ENCODE measurements at places on chromosomes 6 and 20.

DNA sequence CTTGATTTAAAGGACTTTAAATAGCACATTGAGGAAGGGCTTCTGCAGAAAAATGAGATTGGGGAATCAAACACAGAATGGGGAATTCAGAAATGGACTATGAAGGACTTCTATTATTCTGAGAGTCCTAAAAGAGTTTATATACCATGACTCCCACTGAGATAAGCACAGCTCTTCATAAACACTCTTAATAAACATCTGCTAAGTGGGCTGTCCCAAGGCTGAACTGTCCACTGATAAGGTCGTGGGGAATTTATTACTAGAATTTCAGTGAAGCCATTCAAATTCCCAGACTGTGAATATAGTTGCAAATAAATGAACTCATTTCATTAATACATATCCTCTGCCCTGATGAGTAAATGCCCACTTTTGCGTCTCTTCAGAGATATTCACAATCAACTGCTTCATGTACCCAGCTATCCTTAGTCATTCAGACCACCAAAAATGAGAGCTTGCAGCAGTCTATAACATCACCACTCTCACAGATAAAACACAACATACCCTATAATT lies 468.2 kb upstream of the RUNX2 start:
- no peak for DNase-seq

GRCh38 chr6:38306931-38307330 lies 332.8 kb downstream of the BTBD9 start:
- no peak for DNase-seq

DNA sequence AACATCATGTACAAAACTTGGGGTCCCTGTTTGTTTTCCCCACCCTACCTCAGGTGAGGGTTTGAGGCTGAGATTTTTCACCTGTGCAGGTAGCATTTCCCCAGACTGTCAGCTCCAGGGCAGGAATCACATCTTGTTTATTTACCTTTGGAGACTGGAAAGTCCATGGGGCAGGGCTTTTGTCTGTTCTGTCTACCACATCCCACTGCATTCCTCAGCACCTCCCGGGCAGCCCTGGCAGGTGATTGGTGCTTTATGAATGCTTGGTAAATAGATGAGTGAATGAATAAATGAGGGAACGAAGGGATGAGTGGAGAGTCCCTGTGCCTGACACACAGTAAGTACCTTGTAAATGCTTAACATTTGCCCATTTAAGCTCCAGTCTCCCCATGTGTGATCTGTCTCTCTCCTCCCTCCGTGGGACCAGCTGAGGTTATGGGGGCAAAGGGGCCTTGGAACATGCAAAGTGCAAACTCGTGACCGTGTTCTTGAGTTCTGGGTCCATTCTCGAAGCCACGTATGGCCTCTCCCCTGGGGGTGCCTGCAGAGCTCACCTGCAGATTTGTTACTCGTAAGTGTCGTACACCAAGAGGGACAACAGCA lies 69.7 kb upstream of the PMEPA1 start:
- no peak for DNase-seq

GRCh38 chr20:10783707-10784553 lies 110.1 kb upstream of the JAG1 start:
- DNase-seq: no peak

- no peak for DNase-seq
Measured at GRCh38 chr6:22036275-22036674, 260.6 kb downstream of the PRL start.

GRCh38 chr20:50837532-50838321 lies 42.9 kb downstream of the BCAS4 start:
- no peak for DNase-seq

DNA sequence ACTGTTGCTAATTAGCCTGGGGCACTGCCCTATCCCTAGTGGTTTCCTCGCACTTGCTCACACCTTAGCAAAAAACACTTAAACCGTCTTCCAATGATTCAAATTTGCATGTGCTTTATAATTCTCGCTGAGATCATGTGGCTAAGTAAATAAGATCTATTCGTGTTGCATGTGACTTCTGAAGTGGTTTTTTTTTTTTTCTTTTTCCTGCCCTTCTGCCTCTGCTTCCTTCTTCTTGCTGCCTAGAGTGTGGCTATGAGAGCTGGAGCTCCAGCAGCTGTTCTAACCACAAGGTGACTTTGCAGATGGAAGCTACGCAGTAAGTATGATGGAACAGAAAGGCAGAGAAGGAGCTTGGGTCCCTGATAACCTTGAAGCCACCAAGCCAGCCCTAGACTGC lies 36.5 kb downstream of the SULF2 start:
- no peak for DNase-seq

DNA sequence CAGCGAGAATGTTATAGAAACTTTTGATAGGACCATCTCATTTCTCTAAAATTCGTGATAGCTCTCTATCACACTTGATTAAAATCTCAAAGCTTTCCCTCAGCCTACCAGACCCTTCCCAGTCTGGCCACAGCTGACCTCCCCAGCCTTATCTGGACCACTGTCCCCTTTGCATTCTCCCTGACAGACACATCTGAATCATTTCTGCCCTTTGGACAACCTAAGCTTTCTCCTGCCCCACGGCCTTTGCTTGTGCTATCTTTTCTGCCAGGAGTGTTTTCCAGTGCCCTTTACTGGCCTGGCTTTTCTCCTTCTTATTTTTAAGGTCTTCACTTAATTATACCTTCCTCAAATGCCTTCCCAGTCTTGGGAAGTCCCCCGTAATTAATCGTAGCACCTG lies 136.0 kb upstream of the RNF24 start:
- no peak for DNase-seq

DNA sequence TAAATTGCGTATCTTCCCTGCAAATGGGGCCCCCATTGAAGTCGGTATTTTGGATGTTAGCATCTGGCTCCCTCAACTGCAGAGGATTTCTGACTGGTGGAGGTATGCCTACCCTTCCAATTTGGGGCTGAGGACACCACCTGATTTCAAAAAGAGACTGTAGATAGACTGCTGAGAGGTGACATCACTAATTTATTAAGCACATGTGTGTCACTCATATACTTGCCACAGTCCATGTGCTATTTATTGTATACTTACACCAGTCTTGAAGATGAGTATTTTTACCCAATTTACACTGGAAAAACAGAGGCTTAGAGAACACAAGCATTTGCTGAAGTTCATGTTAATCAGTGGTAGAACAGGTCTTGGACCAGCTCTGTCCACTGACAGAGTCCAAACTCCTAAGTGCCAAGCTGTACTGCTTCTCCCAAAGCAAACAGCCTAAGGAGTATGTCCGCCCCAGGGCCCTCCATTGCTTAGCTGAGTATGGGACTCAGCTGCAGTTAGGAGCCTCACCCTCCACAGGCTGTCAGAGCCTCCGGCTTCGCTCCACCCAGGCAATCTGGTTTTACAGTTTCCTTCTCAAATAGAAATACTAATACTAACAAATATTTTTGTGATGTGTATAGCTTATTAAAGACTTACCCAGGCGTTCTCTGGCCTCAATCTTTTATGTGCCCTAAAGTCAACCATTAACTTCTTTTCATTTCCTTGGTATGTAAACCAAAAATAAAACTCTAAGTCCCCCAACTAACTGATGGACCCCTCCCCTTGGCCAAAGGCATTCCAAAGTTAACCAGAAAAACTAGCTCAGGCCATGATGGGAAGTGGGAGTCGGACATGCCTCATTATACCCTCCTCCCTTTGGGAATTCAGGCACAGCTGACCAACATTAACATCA lies 17.5 kb downstream of the RIN2 start:
- no peak for DNase-seq
